ENCODE measurements at places on chromosomes 7 and 10.
A peak's percentile ranks its signal among the peaks of the same experiment; 100 is the strongest.

GRCh38 chr10:61486738-61487396 is 33.7 kb upstream of the TMEM26 start:
- no peak for DNase-seq

DNA sequence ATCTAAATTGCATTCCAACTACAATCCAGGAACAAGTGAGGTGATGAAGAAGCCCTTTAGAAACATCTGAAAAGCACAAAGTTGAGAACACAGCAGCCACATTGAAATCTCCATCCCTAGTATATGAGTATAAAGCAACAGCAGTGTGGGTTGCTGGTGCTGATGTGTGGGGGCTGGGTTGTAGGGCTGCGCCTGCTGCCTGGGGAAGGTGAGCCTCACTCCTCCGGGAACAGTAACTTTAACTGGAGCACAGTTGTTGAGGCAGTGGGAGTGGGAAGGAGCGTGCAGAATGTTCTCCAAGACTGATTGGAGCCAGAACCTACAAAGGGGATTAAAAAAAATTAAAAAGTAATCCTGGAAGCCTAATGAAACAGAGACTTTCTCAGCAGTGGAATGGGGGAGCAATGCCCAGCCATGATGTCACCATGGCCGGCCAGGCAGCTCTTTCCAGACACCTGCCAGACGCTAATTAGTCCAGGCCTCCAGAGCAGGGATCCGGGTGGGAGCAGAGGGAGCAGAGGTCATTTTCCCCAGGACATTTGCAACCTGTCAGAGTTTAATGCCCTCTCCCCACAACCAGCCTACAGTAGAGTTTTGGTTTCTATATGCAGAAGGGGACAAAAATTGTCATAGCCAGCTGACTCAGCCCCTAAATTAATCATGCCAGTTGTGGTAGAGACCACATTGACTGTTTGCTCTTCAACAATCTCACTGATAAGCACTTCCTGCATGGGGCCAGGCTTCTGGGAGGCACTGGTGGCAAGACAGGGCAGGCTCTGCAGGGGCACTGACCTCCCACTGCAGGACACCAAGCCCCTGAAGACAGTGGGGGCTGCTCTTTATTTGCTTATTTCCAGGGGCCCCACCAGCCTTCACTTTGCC is 133.0 kb upstream of the ZNF32 start:
- DNase-seq: no peak

- no peak for DNase-seq
Measured at GRCh38 chr7:5636914-5637313, 144.5 kb downstream of the RNF216 start.

DNA sequence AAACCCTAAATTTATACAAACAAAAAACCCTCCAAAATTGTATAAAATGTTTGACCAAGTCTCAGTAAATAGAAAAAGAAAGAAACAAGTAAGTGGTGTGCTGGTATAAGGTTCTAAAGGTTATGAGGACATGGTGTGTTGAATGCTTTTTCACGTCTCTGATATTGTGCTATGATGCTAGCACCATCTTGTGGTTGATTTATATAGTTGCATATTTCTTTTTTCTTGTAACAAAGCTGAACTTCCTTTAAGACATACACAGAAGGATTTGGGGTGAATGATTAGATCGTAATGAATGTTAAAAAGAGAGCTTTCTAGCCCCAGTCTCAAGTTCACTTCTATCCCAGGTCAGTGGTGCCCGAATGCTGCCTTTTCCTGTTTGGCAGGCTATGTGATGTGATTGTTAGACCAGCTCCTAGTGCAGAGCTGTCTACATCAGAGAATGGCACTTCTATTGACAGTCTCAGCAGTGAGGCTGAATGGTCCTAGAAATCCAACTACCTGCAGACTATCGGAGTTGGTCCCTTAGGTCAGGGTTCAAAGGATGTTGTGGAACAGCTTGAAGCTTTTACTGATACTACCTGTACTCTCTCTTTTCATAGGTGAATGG is 25.0 kb downstream of the VTI1A start:
- DNase-seq: peak; percentile 61

DNA sequence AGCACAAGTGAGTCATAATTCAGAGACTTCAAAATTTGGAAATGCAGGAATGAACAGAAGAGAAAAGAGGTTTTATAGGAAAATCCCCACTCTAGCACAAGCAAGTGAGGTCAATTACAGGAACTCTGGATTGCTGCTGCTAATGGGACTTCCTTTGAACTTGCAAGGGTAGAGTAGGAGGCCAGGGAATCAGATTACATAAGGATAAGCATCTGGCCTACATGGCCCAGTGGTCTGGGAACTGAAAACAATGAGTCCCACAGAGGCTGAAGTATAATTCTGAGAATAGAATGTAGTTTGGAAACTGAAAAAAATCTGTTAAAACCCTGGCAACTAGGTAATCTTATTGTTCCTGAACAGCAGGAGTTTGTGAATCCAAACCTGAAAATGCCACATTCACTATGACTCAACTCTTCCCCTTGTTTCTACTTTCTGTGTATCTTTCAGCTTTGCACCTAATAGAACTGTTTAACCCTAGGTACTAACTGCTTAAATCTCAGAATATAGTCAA is 66.5 kb downstream of the CTNNA3 start:
- no peak for DNase-seq

- no peak for DNase-seq
Measured at GRCh38 chr10:114869520-114869892, 47.9 kb downstream of the FHIP2A start.

DNA sequence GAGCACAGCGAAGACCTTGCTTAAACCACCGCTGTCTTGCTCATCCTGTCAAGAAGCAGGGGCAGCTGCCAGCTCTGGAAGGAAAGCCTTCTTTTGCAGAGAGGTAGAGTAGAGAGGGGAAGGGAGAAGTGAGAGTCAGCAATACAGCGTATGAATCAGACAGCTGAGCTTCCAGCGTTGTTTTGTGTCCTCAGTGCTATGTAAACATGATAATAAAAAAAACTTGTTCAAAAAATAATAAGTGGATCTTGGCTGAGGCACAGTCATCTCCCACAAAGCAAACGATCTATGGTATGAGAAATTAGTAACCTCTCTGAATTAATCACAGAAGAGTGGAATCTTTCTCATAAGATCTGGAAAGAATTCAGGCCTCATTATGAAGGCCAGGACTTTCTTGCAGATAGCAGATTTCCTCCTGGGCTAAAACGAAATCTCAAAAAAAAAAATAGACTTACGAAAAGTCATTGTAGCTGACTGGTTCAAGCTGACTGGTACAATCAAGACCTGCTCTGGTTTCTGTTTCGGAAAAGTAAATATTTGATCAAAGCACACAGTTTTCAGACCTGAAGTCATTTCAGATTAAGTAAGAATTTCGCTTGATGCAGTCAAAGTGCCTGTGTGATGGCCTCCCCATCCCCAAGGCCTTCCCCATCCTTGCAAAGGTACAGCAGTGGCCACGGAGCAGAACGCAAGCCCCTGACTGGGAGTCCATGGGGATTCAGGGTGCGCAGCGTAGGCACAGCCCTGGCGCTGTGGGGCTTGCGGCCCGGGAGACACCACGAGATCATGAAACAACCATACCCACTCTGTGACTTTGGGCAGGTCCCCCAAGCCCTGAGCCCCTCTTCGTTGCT is 29.4 kb downstream of the CHST15 start:
- DNase-seq: no peak

GRCh38 chr7:121304102-121304658 is 24.6 kb upstream of the WNT16 start:
- no peak for DNase-seq

DNA sequence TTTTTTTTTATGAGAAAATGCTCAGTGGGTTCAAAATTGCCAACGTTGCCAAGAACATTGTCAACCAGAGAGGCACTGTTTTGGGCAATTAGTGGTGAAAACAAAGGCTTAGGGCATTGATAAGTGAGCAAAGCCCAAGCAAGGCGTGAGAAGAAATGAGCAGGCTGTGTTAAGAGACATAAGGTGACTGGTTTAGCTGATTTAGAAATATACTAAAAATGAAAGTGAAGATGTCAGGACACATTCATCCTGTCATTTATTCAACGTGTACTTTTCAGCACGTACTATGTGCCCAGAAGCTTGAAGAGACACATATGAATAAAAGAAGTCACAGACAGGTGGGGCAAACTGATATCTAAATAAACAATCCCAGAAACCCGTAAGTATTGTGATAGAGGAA is 31.8 kb downstream of the AOAH start:
- no peak for DNase-seq

DNA sequence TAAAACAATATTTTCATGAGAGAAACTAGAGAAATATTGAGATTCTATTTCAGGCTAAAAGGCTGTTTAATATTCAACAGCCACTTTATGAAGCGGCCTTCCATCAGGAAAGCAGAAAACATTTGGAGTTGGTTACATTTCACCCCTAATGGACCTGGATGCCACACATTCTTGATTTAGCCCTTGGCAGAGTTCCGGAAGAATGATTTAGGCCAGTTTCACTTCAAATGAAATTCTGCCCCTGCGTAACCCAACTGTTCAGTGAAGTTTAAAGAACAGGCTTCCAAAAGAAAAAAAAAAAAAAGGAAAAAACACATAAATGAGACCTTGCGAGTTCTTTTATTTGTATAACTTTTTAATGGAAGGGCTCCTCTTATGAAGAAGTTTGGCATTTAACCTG is 239.2 kb upstream of the AKR1E2 start:
- DNase-seq: no peak

DNA sequence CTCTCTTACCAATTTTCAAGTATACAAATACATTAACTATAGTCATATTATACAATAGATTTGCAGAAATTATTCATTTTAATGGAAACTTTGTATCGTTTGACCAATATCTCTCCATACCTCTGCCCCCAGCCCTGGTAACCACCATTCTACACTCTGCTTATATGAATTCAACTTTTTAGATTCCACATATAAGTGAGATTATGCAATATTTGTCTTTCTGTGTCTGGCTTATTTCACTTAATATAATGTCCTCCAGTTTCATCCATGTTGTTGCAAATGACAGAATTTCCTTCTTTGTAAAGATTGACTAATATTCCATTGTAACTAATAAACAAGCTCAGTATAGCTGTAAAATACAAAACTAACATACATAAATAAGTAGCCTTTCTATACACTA is 55.4 kb downstream of the A1CF start:
- DNase-seq: no peak

DNA sequence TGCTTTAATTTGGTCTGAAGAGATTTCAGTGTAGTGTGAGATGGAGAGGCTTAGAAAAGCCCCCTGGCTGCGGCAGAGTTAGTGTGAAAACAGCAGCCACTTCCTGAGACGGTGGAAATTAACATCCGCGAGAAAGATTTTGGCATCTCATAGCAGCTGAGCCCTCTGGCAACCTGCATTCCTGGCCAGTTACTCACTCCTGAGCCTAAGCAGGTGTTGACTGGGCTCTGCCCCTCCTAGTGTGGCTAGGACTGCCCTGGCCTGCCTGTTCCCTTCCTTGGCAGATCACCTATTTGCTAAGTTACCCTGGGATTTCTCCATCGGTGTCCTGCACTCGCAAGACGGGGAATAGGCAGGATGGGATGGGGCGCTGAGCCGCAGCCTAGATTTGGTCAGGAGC is 57.6 kb upstream of the LMTK2 start:
- no peak for DNase-seq

GRCh38 chr7:75762350-75762917 is 9.6 kb downstream of the CCL26 start:
- peak; percentile 79 for DNase-seq

DNA sequence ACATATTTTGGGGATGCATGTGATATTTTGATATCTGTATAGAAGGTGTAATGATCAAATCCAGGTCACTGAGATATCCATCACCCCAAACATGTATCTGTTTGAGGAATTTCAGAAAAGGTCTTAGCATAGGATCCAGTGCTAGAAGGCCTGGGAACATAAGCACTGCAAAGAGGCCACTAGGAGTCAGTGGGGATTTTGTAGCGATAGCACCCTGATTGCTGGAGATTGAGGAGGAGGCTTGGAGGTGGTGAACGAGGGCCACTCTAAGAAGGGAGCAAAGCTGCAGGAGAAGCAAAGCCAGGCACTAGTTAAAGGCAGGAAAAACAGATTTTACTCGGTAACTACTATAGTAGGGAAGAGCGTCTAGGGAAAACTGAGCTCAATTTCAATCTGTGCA is 324.0 kb downstream of the LHFPL3 start:
- no peak for DNase-seq

GRCh38 chr7:32022966-32023365 is 47.2 kb downstream of the PDE1C start:
- no peak for DNase-seq

DNA sequence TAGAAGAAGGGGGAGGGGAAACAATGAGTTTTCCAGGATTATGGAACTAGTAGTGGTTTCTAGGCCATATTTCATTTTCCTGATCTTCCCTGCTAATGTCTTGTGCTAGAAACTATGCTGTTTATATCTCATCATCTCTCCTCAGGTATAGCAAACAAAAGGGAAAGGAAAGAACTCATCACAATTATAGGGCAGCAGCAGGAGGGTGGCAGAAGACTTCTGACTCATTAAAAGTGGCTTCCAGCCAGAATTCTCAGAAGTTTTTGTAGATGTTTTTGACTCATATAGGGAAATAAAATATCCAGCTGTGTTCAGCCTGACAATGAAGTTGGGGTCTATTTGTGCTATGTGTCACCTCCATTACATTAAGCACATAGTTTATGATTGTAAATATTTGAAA is 6.5 kb downstream of the AHR start:
- no peak for DNase-seq

- no peak for DNase-seq
Measured at GRCh38 chr10:65396997-65397396, 1528.8 kb upstream of the LRRTM3 start.

DNA sequence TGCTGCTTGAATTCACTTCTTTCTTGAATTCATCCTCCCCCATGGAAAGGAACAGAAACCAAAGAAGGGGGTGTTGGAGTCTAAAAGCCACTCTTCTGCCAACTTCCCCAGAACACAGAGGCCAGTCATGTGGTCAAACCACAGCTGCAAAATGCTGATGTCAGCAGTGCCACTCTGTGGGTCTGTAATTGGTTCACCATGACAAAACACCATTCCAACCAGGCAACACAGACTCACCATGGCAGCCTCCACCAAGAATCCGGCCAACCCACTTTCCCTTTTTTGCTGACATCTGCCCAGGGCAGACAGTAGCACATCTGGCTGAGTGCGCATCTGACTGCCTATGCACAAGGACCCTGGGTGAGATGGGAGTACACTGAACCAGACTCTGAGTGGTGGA is 16.8 kb downstream of the OSBPL3 start:
- DNase-seq: peak; percentile 2

DNA sequence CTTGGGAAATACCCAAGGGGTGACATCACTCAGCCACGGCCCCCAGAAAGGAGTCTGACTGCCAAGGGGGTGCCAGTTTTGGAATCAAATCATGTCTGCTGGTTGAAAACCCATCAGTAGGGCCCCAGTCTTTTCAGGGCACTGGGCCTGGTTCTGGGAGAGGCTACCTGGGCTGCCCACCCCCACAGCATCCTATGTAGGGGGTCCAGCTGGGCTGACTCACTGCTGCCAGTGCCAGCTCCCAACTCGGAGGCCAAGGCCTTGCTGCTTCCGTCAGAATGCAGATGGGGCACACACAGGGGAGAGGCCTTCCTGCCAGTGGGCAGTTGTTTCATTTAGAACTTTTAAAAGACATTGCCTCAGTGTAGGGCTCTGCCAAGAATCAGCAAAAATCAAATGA is 39.5 kb upstream of the DMBT1 start:
- DNase-seq: no peak

GRCh38 chr7:138387755-138388475 is 72.1 kb upstream of the TRIM24 start:
- no peak for DNase-seq

GRCh38 chr7:97018791-97019531 is 5.7 kb downstream of the DLX5 start:
- DNase-seq: no peak
